Choroid plexus epithelial cell (primary cell): ENCODE measurements at places on chromosomes 6 and 20.

DNA sequence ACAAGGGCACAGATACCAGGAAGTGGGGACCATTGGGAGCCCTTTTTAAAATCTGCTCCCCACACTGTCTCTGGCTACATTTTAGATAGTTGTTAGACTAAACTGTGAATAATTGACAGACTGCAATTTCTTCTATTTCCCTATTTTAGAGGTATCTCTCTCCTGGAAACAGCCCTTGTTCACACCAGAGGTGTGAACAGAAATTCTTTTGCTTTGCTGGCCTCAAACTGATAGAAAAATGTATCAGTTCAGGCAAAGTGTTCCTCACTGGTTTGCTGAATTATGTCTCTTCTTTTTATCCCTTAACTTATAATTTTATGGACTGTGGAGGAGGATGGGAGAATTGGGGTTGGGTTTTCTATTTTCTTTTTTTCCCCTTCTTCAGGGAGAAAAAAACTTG, 513.2 kb upstream of the SULF2 start:
- DNase-seq: no peak

DNA sequence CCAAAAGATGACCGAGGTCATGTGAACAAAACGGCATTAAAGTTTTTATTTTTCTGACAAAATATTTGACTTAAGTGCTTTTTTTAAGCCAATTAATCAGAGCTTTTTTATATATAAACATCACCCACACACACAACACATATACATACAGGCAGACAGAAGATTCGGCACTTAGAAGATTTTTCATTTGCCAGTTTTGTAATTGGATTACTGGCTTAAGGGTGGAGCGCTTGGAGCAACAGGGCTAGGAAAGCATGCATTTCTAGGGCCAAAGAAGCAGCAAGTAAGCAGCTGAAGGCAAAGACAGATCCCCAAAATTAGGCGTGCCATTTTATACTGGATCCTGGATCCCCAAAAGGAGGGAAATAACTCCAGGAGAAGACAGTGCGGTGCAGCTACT, 30.3 kb downstream of the SAMD5 start:
- no peak for DNase-seq

GRCh38 chr20:19743640-19743995, 14.4 kb upstream of the RIN2 start:
- DNase-seq: no peak

DNA sequence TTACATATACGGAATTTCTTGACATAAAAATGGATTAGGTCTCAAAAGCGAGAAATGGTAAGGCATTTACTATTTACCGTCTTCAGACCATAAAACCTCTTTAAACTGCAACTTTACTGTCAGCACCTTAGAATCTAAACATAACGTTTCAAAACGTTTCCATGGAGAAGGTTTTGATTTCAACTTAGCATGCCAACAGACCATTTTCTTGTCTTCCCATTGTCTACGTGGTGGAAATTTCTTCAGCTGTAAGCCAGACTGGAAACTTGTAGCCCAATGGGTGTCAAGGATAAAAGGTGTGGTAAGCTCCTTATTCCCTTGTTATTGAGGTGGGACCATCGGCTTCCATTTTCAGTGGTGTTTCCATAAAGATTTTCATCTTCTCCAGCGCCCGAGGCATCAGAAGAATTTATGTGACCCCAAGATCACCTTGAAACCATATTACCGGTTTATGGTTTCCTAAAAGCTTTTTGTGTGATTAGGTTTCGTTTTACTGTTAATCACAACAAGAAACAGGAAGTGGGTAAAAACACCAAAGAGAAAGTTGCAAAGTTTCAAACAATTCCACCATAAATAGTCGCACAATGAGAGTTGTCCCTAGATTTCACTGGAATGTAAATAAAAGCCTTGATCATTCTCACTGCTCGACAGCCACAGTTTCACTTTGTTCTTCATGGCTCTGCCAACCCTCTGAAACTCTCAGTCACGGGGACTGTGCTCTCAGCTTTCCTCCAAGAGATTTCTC, 63.0 kb upstream of the CD2AP start:
- peak; percentile 60 for DNase-seq

DNA sequence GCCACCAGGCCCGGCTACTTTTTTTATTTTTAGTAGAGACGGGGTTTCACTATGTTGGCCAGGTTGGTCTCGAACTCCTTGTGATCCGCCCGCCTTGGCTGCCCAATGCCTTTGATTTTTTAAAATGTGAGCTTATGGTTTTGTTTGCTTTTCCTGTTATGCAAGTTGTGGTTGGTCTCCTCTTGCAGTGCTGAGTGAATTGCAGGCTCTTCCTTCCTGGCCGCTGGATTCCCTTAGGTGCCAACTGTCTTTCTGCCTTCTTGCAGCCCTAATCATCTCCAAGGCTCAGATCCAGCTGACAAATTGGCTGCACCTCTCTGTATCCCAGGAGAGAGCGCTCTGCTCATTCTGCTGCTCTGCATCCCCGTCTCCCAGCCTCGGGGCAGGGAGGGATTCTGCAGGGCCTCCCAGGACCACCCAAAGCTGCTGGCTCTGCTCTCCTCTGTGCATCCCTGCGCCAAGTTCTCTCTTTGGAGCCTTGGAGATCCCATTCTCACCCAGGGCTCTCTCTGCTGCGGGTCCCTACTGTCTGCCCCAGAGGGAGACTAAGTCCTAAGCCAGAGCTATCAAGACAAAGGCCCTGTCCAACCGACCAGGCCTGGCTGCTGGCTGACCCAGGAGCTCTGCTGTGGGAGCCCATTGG, 14.1 kb upstream of the EMILIN3 start:
- no peak for DNase-seq

DNA sequence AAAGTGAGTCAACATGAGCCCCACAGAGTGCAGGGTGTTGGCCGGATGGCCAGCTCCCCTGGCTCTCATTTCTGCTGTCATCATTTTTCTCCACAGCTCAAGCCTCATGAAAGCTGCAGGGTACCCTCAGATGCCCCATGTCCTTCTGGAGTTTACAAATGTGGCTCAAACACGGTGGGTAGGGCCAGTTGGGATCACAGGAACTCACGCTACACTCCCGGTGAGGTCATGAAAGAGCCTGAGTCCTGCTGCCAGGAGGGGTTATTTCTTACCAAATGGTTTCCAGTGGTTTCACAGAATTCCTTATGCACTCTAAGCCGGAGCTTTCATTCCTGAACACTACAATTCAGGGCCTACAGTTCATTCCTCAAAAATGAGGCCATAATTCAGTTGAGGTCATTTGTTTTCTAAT, 78.7 kb downstream of the TMEM170B start:
- peak; percentile 87 for DNase-seq

GRCh38 chr20:52303281-52303950, 111.8 kb upstream of the ZFP64 start:
- no peak for DNase-seq

- no peak for DNase-seq
Measured at GRCh38 chr6:30931969-30932645, at the start of gene SFTA2. TSS of gene SFTA2 (minus strand) at chr6:30932170. CDS start at chr6:30932096, 74 bp downstream.

- DNase-seq: no peak
Measured at GRCh38 chr6:87182321-87182720, 27.0 kb downstream of the ZNF292 start.

GRCh38 chr6:33104887-33105286, 29.1 kb downstream of the HLA-DPB1 start:
- no peak for DNase-seq

DNA sequence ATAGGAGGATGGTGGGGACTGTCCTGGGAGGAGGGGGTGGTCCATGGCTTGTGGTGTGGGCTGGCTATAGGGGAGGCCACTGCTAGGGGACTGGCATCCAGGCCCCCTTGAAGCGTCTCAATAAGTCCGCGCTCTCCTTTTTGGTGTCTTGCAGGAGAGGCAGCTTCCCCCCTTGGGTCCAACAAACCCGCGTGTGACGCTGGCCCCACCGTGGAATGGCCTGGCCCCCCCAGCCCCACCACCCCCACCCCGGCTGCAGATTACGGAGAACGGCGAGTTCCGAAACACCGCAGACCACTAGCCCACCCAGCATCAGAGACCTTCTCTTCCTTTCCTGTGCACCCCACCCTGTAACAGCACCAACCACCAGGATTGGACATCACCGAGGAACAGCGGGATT, 2.8 kb upstream of the ZBTB9 start:
- DNase-seq: no peak

DNA sequence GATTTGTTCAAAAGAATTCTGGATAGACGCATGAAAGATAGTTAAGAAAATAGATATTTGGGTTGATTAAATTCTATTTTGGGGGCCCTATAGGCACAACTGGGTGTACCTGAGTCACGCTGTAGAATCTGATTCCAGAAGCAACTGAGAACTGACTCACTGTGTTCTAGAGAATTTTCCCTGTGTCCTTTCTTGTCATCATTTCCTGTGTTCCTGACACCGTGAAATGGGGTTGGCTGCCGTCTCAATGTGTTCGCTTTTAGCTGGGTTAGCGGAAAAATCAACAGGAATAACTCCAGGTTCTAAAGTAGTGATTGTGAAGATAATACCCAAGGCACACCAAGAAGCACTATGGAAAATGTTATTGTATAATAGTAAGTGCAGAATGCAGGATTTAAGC, 5.0 kb downstream of the GCNT2 start:
- peak; percentile 16 for DNase-seq

DNA sequence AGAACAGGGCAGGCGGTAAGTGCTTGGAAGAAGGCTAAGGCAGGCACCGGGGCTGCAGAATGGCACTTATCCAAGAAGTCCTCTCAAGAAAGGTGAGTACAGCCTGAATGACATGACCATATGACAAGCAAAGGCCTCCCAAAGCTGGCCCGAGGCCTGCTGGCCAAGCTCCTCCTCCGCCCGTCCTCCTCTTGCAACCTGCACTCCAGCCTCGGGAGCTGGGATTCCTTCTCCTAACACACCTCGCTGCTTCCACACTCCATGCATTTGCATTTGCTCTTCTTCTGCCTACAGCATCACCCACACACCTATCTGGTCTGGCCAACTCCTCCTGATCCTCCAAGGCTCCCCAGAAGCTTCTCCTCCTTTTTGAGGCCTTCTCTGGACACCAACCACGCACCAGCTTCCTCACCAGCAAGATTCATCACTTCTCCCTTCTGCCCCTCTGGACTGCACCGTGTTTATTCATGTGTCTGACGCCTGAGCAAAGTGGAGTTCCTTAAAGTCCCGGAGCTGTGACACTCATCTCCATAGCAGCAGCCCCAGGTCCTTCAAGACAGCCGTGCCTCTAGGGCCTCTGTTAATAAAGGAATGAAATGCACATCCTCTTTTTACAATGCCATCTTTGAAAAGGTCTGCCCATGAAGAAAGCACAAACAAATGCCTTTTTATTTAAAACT, 32.3 kb downstream of the CNKSR3 start:
- DNase-seq: no peak

- DNase-seq: no peak
Measured at GRCh38 chr20:58634521-58635278, 16.4 kb upstream of the STX16 start.

DNA sequence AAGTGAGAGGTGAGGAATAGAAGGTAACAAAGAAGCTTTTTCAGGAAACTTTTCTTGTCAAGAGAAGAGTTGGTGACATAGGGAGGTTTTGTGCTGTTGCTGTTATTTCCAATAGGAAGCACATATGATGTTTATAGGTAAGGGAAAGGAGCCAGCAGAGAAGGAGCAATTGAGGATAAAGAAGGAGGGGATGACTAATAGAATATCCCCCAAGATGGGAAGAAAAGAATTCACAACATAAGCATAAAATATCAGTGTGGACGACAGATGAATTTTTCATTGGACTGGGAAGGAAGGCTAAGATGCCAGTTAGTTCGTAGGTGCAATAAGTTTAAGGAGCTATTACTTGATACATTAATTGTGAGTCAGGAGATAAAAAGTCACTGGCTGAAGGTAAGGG, 8.5 kb upstream of the BEND6 start:
- DNase-seq: no peak

DNA sequence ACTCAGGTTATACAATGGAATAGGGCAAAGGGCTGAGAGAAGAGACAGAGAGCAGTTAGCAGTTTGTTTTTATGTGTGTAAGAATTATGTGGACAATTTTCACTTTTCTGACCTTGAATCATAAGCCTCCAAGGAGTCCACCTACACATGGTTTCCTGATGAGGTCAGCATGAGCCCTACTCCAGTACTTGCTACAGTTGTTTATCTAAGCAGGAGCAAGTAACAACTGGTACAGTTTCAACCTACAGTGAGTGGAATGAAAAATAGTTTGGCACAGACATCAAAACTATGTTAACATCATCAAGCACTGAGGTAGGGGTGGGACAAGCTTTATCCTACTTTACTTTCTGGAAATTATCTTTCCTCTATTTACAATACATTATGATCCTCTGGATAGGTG, 426.7 kb upstream of the ID4 start:
- peak; percentile 90 for DNase-seq

- DNase-seq: peak; percentile 79
Measured at GRCh38 chr6:36820700-36821580, 18.3 kb downstream of the CPNE5 start.

GRCh38 chr6:75372884-75373283, 88.3 kb upstream of the TMEM30A start:
- DNase-seq: no peak

DNA sequence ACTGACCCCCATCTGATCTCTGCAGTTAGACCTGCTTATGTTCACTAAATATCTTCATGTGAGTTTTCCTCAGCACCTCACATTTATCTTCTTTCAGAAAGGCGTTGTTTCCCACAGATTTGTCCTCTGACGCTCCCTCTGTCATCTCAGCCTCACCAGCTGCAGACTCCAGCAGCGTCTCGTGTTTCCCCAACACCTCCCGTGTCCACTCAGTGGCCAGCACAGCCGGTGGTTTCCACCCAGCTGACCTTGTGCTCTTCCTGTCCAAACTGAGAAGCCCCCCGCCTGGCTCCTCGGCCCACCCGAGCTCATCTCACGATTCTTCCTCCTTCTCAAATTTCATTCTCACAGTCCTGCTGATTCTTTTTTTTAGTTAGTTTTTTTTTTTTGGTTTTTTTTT, 12.5 kb downstream of the ERMARD start:
- peak; percentile 82 for DNase-seq

GRCh38 chr6:67133973-67134372, 1426.9 kb upstream of the EYS start:
- no peak for DNase-seq

DNA sequence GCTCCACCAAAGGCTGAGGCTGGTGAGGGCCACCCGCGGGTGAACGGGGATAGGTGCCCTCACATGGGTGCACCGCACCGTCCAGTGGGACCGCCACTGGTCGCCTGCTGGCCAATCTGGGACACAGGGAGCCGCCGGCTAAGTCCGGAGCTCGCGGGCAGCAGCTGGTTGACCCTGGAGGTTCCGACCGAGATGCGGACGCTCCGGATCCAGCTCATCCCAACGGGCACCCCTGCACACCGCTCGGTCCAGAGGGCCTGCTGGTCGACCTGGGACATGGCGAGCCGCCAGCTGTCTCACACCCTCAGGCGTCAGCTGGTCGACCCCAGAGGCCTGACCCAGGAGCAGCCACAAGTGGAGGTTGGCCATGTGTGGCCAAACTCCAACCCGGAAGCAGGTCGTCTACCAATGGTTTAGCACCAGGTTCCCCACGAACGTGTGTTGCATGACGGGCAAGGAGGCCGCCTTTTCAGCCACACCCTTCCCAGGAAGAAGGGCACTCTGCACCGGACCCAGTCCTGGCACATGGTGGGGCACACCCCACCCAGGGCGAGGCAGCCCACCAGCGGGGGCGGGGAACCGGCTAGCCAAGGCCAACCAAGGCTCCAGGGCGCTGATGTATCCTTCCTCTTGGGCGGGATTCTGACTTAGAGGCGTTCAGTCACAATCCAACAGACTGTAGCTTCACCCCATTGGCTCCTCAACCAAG, 746.0 kb upstream of the DEFB115 start:
- DNase-seq: no peak
